ENCODE measurements at places on chromosomes 11 and 22.

DNA sequence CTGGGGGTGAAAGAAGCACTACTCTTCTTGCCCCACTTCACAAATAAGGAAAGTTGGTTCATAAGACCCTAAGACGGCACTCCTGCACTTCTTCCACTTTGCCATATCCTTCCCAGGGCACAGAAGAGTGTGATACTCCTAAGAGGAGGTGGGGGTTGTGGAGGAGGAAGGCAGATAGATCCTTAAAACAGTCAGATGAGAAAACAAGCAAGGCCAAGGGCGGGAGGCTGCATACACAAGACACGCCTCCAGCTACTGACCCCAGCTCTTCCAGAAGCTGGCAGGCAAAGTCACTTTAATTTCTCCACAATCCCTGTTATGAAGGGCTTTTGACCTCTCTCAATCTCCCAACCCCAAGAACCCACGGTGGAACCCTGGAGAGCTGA, 1.6 kb upstream of the CHRM4 start:
- no peak for DNase-seq

GRCh38 chr11:1702506-1702905, 5.5 kb downstream of the KRTAP5-6 start:
- no peak for DNase-seq

DNA sequence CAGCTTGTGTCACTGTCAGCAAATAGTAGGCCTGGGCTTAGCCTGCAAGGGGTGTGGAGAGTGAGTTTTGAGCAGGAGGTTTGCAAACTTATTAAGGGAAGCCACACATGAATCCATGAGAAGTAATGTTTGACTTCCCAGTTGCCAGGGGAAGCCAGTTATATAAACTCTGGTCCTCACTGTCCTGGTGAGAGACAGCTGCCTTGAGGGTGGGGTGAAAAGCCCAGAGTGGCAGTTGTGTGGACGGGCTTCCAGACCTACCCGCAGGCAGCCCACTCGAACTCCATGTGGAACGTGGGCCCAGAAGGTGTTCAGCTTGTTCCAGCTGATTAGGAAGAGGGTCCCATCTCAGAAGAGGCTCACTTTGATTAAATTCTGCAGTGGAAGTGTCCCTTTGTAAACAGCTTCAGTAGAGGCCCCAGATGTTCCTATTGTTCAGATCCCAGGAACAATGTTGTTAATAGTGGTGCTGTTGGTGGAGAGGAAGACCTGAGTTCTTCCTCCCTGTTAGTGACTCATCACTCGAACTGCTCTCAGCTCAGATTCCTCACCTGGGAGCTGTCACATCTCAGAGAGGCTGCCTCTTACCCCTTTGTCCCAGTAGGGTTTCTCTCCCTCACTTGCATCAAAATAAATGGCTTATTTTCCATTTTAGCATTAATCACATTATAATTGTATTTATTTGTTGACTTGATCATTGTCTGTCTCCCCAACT, 63.4 kb downstream of the GRAMD1B start:
- DNase-seq = no peak

GRCh38 chr11:130223291-130223971, 63.8 kb downstream of the ST14 start:
- no peak for DNase-seq

DNA sequence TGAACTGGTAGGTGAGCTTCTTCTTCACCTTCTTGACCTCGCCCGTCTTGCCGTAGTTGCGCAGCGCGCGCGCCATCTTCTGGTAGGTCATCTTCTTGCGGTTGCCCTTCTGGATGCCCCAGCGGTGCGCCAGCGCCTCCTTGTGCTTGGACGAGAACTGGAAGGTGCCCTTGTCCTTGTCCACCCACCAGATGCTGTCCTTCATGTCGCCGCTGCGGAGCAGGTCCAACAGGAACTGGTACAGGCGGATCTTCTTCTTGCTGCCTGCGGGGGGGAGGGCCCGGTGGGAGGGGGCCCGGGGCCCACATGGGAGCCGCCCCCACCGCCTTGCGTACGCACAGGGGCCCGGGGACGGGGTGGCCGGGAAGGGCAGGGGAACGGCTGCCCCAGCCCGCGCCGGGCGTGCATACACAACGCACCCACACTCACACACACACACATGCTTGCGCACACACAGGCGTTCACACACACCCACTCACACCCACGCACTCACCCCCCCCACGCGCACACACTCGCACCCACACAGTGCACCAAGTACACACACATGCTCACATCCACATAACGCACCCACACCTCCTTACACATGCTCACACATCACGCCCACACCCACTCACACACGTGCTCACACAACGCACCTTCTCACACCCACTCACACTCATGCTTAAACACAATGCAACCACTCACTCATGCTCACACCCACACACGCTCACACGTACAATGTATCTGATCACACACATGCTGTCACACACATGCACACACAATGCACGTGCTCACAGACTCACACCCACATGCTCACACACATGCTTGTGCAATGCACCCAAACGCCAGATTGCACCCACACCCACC, 3.0 kb upstream of the MYBPC3 start:
- DNase-seq = no peak

GRCh38 chr11:89498845-89499448, 7.8 kb upstream of the NOX4 start:
- no peak for DNase-seq

GRCh38 chr11:131696690-131697089, 326.3 kb downstream of the NTM start:
- no peak for DNase-seq

- no peak for DNase-seq
These were observed 253.7 kb upstream of the POU2AF2 start for GRCh38 chr11:110991661-110992355.

DNA sequence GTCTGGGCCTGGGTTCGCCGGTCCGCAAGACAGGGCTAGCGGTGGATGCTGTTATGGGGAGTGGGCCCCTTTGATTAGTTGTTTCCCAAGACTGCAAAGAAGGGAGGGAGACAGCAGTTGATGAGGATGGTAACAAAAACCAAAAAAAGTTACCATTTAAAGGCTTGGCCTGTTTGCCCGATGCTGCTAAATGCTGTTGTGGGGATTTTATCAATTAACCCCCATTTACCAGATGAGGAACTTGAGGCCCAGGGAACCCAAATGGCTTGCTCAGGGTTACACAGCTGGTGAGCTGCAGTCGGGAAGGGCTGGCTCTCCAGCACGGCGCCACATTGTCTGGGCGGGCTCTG, 3.4 kb downstream of the TRPT1 start:
- DNase-seq = no peak

GRCh38 chr11:10236840-10237239, 57.2 kb downstream of the SBF2 start:
- no peak for DNase-seq

DNA sequence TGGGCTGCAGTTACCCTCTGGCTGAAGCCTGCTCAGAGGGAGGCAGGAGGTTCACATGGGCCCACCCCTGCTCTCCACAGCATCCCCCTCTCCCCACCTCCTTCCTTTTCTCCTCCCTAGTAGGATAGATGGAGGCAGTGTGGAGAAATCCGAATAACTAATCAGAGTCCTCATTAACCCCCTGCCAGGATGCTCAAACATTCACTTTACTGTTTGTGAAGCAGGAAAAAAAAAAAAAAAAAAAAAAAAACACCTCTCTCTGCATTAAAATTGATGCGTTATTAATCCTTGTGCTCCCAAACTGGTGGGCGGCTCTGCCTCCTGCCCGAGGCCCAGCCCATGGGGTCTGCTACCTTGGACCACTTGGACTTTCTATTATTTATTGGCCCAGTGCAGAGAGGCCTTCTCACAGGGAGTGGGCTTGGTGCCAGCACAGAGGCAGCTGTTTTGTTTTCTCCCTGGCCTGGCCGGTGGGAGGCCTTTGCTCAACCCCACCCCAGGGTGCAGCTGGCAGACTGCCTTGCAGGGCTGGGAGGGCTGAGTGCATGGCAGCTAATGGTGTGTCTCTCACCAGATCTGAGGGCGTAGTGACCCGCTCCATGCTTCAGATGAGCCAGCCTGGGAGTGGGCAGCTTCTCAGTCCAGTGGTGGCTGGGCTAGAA, 150.7 kb downstream of the PKNOX2 start:
- no peak for DNase-seq

- DNase-seq = no peak
These were observed 185.5 kb downstream of the MN1 start for GRCh38 chr22:27616033-27616432.

DNA sequence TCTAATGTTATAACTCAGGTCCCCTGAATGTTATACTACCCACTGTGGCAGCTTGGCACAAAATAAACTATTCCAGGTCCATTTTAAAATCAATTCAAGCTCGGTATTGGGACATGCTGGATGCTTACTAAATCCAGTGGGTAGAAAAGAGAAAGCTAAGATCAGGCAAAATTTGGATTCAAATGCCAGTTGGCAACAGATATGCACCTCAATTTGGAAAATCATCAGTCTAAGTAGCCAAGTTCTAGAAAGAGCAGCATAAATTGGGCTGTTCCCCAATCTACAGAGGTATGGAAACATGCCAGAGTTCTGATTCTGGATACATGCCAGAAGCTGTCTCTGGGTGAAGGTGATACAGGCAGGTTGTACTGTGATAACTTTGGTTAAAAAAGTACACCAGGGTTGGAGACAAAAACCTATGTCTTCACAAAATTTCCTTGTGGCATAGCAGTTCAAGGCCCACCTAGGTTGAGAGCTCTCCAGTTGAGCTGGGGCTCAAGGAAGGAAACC, 427.8 kb downstream of the LRRC4C start:
- no peak for DNase-seq

DNA sequence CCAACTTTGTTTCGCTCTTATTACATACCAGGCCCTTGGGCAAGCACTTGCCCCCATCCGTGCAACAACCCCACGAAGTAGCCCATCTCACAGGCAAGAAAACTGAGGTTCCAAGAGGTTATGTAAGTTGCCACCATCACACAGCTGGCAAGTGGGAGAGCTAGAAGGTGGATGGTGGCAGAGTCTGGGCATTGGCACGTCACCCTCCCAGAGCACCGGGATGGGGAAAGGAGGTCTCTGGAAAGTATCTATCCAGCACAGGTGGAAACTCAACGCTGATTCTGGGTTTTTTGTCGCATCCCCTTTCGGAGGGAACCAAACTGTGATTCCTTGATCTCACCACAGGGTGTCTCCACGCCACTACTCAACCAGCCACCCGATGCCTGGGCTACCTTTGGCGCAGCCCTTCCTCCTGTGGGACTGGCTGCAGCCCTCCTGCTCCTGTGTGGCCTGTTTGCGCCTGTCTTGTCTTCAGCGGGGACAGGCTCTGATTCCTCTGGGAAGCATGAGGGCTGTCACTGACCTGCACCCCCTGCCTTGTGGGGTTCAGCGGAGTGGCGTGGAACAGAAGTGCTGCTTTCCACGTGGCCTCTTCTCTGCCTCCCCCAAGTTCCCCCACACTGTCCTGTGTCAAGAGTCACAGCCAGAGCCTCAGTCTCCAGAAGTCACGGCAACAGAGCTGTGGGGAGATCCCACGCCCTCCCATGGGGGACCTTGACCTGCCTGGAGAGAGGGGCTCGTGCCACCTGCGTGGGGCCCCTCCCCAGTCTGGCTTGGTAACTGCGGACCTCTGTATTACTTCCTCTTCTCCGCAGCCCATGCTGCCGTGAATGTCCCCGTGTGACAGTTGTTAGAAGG, 34.4 kb upstream of the TRIM29 start:
- no peak for DNase-seq

- no peak for DNase-seq
These were observed 202.5 kb downstream of the TRIM29 start for GRCh38 chr11:119935349-119935925.

All from SIG-M5 (cell line).